Left hindlimb (tissue), 1 donor: ENCODE measurements at places on chromosomes 3 and 15.

GRCh38 chr3:134858441-134859035 is 63.5 kb downstream of the EPHB1 start:
- no peak for DNase-seq

DNA sequence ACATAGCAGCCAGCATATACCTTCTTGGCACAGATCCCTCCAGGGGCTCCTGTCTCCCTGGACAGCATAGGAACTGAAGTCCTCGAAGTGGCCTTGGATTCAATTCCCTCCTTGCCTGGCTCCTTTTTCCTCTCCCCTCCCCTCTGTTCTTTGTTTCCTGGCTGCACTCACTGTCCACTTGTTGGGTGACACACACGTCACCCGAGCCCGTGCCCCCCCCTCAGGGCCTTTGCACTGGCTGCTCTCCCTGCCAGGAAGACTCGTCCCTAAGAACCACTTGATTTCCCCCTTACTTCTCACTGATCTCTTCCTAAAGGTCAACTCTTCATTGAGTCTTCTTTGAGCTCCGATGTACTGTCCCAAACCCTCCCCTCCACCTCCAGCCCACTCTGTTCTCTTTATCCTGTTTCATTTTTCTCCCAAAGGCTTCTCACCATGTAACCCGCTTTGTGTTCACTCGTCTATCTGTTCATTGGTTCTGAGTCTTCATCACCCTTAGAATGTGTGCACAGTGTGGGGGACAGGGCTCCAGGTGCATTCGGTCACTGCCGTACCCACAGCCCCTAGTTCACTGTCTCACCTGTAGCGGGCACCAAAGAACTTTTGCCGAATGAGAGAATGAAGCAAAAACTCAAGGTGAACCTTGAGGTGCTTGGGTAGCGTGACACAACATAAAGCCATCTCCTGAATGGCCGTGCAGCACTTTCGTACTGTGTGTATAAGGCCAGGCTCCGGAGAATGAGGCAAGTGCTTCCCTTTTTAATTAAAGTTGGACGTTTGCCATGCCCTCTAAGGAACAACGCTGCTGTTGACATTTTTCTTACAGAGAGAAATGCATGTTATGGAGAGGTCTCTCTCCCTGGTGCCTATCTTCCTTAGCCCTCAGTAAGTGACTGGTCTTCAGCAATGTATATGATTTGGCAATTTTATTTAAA is 74.0 kb downstream of the CHRNA7 start:
- no peak for DNase-seq

DNA sequence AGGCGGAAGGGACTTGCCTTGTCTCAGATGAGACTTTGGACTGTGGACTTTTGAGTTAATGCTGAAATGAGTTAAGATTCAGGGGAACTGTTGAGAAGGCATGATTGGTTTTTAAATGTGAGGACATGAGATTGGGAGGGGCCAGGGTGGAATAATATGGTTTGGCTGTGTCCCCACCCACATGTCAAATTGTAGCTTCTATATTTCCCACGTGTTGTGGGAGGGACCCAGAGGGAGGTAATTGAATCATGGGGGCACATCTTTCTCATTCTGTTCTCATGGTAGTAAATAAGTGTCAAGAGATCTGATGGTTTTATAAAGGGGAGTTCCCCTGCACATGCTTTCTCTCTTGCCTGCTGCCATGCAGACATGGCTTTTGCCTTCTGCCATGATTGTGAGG is 89.2 kb downstream of the CGGBP1 start:
- DNase-seq: no peak

DNA sequence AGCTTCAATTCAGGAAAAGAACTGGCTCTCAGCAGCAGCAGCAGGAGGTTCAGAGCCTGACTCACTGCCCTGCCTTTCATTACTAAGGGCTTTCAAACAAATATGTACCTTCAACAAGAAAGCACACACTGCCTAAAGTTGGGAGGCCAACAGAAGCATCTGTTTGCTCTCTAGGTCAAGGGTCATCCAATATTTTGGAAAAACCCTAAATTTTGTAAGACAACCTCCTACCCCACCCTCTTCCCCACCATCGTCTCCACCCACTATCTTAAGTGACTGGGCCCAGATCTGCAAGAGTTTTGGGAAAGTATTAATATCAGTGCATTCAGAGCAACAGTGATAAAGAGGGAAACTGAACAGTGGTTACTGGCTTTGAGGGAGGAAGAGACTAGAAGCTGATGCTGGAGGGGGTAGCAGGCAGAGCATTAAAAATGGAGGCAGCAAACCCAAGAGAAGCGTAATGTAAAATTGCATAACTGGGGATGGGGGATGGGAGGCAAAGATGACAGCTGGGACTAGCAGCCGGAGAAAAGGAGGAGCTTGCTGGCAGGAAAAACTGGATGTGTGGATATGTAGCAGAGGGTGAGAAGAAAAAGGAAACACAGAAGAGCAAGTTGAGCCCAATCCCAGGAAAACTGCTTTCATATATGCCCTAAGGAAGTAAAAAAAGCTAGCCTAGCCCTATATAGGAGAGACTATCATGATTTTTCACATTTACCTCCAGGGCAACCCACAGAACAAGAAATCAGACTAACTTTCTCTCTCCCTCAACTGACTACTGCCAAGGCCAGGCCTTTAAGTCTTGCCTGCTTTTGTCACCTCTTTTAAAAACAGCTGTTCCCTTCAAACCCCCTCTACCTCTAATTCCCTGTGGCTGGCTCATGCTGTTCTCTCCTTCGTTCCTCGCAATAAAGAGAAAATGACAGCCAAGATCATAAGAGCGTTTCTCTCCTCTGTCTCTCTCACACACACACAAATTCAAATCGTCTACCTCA is 31.4 kb downstream of the NPTN start:
- DNase-seq: peak; percentile 56

- DNase-seq: no peak
Observed at GRCh38 chr3:100027321-100027720, 87.0 kb downstream of the FILIP1L start.

DNA sequence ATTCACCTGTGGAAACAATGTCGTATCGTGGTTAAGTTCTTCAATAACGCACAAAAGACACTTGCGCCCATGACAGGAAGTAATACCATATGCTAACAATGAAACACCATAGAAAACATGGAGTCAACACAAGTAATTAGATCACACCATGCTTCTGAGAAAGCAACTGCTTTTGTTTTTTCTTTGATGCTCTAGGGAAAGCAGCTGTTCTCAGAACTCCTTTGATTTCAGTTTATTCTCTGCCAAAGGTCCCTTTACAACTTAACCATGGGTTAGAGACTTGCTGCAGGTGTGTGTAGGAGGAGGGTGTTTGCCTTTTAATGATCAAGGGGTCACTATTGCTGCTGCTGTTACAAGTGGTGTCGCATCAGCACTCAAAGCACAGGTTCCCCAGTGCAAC is 324.0 kb upstream of the SLCO3A1 start:
- no peak for DNase-seq

- peak; percentile 81 for DNase-seq
Observed at GRCh38 chr15:48963524-48964113, at the start of gene SHC4. Gene SHC4, minus strand, starts transcription at chr15:48963919. Its CDS starts 904 bp downstream, at chr15:48963015.

- no peak for DNase-seq
Observed at GRCh38 chr3:111913163-111913763, 54.2 kb downstream of the PHLDB2 start.

- peak; percentile 67 for DNase-seq
Observed at GRCh38 chr3:46865031-46865507, 1.8 kb upstream of the MYL3 start.

DNA sequence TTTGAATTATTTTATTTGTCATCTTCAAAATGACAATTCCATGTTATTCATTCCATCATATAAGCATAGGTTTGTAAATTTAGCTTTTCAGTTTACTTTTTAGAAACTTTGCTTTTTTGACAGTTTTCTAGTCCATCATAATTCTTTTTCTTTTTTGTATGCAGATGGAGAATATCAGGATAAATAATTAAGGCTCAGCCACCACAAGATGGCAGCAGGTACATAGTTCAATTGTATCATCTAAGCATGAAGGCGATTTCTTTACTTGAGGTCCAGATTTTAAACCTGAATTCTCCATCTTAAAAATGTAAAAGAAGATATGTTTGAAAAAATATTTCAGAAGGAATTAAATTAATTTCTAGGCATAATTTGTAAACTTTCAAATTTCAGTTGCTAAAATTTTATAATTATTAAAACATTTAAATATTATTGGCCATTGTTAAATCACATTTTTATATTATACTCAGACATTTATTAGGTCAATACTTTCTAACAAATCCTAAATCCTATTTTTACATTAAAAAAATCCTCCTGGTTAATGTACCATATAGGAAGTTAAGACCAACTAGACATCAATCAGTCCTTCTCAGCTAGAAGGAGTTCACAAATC is 15.1 kb downstream of the PLSCR5 start:
- no peak for DNase-seq

DNA sequence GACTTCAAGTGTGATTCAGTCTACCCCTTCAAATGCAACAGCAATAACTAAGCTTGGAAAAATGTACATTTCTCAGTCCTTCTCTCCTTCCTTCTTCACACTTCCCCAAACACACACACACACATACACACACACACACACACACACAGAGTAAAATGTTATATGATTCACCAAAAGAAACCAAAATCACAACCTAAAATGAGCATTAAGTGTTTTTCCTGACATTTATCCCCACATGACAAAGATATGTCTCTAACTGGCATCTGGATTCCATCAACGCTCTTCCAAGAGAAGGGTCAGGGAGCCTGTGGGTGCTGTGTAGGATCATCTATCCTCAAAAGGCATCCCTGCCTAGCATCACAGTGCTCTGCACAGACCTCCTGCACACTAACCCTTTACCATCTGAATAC is 21.0 kb downstream of the PDZRN3 start:
- DNase-seq: no peak

GRCh38 chr15:69974321-69974720 is 123.4 kb downstream of the TLE3 start:
- DNase-seq: no peak

- no peak for DNase-seq
Observed at GRCh38 chr15:90103701-90104329, 1.5 kb upstream of the IDH2 start.

DNA sequence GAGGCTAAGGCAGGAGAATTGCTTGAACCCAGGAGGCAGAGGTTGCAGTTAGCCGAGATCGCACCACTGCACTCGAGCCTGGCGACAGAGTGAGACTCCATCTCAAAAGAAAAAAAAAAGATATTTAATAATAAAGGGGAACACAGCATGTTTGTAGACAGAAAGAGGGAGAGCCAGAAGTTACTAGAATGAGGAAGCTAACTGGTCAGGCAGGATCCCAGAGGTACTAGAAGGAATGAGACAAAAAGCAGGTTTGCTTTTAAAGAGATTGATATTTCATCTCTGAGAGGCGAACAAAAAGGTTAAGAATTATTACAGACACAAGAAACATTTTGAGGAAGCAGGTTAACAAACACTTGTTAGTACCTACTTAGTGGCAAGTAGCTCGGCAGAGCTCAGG is 9.2 kb downstream of the CD200R1 start:
- no peak for DNase-seq

- DNase-seq: no peak
Observed at GRCh38 chr3:52302426-52303145, 13.5 kb upstream of the DNAH1 start.

DNA sequence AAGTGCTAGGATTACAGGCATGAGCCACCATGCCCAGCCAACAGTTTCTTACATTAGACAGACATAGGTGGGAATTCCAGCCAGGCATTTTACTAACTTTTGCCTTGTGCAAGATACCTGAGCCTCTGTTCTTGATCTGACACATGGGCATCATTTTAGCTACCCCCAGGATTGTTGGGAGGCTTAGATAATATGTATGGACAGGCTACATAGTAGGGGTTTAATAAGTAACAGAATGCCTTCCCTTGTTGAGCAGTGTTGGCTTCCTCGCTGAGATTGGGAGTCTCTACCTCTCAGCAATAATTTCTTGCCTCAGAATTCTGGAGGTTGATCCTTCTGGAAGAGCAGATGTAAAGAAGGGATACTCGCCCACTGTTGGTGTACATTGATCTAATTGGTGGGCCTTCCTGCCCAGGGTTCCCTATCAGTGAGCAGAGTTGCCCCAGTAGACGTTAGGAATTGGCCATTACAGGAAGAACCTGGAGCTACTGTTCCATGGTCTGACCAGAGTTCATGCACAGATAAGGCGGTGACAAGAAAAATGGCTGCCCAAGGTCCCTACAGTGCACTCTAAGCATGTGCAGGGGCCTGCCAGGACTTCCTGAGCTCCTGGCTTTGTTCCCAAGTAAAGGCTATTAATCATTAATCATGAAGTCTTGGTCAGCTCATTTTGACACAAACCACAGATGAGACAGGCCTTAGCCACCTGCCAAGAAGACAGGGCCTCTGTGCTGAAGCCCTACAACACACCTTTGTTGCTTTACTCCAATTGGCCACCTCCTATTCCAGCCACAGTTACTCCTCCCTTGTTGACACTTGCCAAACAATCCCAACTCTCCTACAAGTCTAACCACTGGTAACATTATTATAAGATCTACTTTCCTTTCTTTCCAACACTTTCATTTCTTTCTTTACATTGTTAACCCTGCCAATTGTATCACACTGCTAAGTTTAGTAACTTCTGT is 5.0 kb upstream of the IL17RE start:
- no peak for DNase-seq

- no peak for DNase-seq
Observed at GRCh38 chr3:44117239-44117638, 124.4 kb upstream of the TOPAZ1 start.

GRCh38 chr3:52014613-52015012 is 18.9 kb upstream of the RPL29 start:
- no peak for DNase-seq

GRCh38 chr3:141392416-141392815 is 24.1 kb downstream of the ZBTB38 start:
- no peak for DNase-seq

GRCh38 chr3:73490453-73491286 is 134.1 kb downstream of the PDZRN3 start:
- peak; percentile 49 for DNase-seq

GRCh38 chr3:62151591-62151990 is 221.8 kb downstream of the FEZF2 start:
- no peak for DNase-seq

DNA sequence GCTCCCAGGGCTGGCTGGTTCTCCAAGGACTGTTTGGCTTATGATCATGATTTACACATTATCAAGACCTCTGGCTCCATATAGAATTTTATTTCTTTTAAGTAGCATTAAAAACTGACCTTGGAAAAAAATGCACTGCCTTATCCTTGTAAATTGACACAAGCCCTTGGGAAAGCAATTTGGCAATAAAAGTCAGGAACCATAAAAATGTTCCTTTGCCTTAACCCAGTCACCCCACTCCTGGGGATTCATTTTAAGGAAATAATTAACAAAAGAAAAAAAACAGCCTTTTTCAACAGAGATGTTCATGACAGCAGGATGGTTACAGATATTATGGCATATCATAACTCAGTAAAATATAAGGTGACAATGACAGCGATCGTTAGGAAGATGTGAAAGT is 51.6 kb upstream of the NR2E3 start:
- no peak for DNase-seq
